ENCODE measurements at places on chromosomes 3 and 15. TPM values are rescaled to one million over a fixed set of nuclear protein-coding genes. Genes with fewer than 3 reads are reported as not detected.

Gene DNASE1L3
- 2.3 TPM for total RNA-seq

DNA sequence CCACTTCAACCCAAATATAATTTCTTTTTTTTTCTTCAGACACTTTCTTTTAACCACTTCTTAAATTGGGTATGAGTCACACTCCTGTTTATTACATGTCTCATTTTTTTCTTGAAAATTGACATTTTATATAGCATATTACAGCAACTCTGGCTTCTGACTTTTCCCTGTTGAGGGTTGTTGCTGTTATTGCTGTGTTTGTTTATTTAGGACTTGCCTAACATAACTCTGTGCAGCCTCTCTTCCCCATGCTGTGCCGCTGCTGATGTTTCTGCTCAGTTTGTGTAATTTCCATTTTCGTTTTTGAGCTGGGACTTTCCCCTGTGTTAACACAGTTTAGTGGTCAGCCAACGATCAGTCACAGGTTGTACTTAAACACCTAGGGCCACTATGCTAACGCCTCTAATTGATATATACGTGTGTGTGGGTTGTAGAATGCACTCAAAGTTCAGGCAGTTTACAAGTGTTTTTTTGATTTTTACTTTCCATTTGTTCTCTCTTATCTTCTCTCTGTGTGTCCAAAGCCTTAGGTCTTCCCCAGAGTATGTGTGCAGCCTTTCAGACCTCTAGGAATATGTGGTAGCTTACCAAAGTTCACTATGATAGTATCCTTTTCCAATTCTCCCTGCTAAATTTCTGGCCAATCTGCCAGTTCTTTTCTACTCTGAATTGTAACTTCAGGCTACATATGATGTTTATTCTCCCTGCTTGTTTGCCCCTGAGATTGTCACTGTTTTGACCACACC lies 337.2 kb downstream of the ZBTB20 start:
- no peak for DNase-seq

- DNase-seq: no peak
Measured at GRCh38 chr3:52311576-52312119, 4.5 kb upstream of the DNAH1 start.

- no peak for DNase-seq
Measured at GRCh38 chr3:185210621-185211142, 43.2 kb downstream of the EHHADH start.

GRCh38 chr3:105504440-105504951 lies 137.8 kb downstream of the ALCAM start:
- no peak for DNase-seq

Gene RASGRF1
- total RNA-seq: not detected

- no peak for DNase-seq
Measured at GRCh38 chr3:24514119-24514518, 19.5 kb upstream of the THRB start.

DNA sequence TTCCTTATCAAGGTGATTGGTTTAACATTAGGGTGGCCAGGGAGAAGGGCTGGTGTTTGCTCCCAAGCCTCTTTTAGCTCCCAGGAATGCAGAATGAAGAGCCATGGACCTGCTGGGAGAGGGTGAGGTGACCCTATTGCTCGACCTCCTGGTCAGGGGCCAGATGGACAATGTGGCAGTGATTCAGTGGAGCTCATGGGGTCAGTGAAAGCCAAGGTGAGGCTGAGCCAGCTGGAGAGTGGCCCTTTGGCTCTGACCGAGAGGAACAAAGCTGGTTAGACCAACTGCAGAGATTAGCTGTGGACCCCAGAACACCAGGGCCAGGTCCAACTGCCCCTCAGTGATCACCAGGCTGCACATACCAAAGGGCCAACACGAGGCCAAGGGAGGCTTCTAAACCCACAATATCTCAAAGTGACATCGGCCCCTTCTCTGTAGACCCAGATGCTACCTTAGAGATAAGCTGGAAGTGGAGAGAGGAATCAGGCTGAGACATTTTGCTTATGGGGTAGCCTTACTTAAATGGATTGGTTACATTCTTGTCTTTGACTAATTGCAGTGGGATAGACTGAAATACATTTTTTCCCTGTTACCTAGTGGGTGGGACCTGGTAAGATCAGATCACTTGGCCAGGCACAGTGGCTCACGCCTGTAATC lies 15.8 kb upstream of the BTBD1 start:
- no peak for DNase-seq

- no peak for DNase-seq
Measured at GRCh38 chr3:8596321-8597218, 48.0 kb downstream of the SSUH2 start.

DNA sequence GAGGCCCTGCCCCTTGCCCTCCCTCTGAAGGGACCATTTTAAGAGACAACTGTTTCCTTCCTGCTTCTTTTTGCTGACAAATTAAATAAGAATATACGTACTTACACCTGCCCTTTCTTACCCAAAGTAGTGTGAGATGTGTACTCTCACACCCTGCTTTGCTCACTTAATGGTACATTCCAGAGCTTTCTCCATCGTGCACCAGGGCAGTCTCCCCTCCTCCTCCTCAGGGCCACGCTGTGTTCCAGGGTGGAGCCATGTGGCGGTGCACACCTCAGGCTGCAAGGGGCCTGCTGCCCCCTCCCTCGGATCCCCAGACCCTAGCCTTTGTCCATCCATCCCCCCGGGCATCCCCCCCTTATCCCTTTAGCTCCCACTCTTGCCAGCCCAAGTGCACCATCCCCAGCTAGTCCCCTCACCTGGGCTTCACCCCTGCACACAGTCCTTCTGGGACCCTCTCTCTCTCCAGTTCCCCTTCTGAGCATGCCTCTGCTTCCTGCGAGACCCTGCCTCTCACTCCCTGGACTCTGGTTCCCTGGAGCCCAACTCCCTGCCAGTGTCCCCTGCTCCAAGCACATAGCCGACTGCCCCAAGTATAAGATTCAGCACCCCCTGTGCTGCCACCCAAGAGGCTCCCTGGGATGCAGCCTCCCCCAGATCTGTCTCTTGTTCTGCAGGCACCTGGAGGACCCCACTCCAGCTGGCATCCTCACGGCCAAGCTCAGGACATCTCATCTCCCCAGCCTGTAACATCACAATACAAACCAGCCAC lies 89.5 kb upstream of the IQSEC1 start:
- DNase-seq: no peak

Gene P2RY14
- total RNA-seq: 2.2 TPM

- DNase-seq: no peak
Measured at GRCh38 chr15:101121511-101122090, 130.2 kb downstream of the CHSY1 start.

Gene UBXN7
- 22.7 TPM for total RNA-seq

DNA sequence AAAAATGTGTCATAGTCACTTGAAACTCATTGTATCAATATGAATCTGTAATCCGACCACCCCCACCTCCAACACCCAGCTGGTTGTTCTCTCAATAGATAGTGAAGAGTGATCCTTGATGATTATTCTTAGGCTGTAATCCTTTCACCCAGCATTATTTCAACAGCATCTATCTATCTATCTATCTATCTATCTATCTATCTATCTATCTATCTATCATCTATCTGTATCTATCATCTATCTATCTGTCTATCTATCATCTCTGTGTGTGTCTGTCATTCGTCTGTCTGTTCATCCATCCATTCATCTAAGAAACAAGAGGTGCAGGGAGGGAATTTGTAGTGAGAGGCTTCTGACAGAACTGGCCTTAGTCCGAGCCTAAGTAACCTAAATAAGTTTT lies 78.7 kb upstream of the IGSF10 start:
- no peak for DNase-seq

GRCh38 chr3:57224856-57225255 lies 2.7 kb upstream of the APPL1 start:
- no peak for DNase-seq

GRCh38 chr15:91710080-91710698 lies 143.3 kb upstream of the SLCO3A1 start:
- no peak for DNase-seq

GRCh38 chr15:29852201-29852600 lies 29.9 kb upstream of the TJP1 start:
- DNase-seq: no peak

DNA sequence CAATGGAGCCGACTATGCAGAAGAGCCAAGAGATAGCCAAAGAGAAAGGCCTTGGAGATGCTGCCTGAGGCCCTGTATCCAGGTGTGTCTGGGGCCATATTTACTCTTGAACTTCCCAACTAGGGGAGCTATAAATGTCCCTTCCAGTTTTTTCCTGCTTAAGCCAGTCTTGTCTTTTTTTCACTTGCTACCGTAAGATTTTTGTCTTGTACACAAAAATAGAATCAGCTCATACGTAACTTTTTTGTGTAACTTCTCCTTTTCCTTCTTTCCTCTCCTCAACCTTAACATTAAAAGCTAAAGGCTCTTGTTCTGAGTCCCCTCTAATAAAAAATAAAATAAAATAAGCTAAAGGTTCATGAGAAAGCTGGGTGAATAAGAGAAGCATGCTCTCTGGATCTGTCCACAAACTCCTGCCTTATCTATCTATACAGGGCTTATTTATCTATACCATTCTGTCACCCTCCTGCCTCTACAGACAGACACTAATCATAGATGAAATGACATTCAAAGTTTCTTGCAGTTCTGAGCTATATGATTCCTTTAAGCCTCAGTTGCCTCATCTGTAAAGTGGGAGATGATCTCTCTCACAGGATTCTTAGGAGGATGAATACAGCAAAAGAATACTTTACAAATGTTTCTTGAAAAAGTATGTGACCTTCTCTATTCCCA lies 4.6 kb downstream of the SUMF1 start:
- DNase-seq: no peak

DNA sequence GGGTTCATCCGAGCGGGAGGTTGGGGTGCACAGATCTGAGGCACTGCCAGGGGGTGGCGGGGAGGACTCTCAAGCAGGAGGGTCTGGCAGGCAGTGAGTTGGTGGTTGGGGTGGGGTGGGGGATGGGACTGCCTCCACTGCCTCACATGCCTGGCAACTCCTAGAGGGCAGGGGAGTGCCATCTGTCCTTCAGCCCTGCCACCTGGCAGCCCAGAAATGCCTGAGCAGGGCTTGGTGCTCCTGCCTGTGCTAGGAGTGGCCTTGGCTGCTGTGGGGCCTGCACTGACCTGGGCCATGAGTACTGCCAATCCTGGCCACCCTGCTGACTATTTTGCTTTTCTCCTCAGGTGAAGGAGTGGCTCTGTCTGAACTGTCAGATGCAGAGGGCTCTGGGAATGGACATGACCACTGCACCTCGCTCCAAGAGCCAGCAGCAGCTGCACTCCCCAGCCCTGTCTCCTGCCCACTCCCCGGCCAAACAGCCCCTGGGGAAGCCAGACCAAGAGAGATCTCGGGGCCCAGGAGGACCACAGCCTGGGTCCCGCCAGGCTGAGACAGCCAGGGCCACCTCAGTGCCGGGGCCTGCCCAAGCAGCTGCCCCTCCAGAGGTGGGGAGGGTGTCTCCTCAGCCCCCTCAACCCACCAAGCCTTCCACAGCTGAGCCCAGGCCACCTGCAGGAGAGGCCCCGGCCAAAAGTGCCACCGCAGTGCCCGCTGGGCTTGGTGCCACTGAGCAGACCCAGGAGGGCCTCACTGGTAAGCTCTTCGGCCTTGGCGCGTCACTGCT lies 32.0 kb upstream of the APEH start:
- DNase-seq: no peak

- no peak for DNase-seq
Measured at GRCh38 chr15:31149088-31149505, 47.6 kb upstream of the TRPM1 start.

- peak; percentile 48 for DNase-seq
Measured at GRCh38 chr3:100875239-100875638, 118.0 kb downstream of the ABI3BP start.

GRCh38 chr3:65888196-65888595 lies 150.5 kb downstream of the MAGI1 start:
- DNase-seq: no peak

GRCh38 chr3:152330559-152330958 lies 61.8 kb downstream of the MBNL1 start:
- DNase-seq: no peak

DNA sequence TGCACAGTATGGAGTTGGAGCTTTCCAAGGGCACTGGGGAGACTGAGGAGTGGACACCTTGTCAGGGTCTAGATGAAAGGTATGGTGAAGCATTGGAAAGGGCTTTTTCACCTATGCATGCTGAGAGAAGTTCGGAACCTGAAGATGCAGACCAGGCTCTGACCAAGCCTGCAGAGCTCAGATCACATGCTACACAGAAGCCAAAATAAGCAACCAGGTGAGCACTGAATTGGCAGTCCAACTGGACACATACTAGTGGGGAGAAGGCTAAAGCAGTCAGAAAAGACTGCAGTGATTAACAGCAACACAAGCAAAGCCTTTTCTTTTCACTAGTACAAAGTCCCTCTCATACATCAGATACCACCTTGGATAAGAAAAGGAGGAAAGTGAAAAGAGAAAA lies 238.3 kb upstream of the PLSCR5 start:
- no peak for DNase-seq

Gene MYD88
- total RNA-seq: 68.1 TPM

- DNase-seq: no peak
Measured at GRCh38 chr15:31552482-31553099, 226.0 kb downstream of the KLF13 start.

GRCh38 chr3:184491867-184492615 lies 69.5 kb upstream of the EPHB3 start:
- no peak for DNase-seq

Measured in omental fat pad (tissue), 4 donors.